ENCODE measurements at places on chromosomes 3 and 15.

DNA sequence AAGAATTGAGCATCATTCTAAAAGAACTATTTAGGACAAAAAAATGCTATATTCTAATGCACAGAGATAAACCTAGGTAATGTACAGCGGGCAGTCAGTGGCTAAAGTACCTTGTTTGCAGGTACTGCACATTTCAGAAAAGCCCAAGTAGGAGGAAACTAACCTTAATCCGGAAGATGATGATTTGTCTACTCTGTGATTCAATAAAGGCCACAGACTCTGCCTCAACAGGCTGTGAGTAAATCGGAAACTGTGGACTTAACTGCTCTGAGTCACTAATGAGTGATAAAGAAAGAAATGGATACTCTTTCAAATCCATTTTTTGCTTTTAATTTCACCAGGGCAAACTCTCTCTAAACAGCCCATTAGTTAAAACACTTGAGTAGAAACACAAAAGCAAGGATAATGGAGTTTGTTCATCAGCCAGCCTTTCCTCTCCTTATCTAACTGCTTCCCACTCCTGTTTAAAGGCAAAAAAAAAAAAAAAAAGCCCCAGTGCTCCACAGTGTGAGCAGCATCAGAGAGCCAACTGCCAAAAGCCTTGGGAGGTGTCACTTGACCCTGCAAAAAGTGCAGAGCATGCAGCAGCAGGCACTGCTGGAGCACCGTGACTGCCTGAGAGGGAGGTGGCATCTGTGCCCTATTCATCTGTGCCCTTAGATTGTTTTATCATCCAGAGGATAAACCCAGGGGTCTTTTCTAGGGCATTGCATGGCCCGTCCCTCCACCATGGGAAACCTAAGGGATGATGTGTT, 187.7 kb downstream of the SATB1 start:
- no peak for DNase-seq

DNA sequence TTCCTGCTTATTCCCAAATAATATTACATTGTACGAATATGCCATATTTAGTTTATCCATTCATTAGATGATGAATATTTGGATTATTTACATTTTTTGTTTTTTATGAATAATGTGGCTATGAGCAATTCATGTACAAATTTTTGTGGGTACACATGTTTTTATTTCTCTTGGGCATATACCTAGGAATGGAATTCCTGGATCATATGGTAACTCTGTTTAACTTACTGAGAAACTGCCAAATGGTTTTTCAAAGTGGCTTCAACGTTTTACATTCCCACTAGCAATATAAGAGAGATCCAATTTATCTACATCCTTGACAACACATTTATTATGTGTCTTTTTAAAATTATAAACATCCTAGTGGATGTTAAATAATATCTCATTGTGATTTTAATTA, 362.0 kb upstream of the TMCO5A start:
- DNase-seq: no peak

DNA sequence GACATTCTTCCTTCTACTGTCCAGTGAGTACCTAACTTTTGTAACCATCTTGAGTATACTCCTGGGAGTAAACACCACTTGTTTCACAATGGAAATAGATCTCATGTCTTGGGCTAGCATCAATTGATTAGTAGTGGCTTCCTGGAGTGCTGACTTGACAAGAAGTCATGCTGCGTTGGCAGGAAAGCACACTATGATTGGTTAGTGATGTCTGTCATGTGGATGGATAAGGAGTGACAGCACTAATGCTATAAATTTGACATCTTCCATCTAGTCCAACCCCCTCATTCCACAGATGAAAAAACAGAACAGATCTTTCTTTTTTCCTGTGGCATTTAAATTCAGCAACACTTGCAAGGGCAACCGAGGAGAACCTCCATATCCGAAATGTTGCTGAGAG, 47.6 kb upstream of the PRICKLE2 start:
- DNase-seq: no peak

DNA sequence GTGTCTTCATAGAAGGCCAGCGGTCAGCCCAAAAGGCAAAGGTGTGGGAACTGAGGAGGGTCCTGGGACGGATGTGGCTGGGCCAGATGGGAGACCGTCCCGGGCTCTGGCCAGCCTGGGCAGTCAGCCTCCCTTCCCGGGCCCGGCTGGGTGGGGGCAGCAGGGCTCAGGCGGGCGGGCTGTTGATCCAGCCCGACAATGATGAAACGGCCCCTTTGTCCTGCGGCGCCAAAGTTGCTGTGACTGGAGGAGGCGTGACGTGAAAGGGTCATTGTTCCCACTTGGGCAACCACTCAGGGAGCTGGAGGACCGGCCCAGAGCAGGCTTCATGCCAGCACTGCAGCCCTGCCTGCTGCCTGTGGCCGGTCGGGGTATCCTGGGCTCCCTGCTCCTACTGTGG, 16.5 kb downstream of the DUSP7 start:
- no peak for DNase-seq

- no peak for DNase-seq
Measured at GRCh38 chr3:191353022-191353777, 22.9 kb upstream of the UTS2B start.

All from BJ (cell line).